ENCODE measurements at places on chromosomes 4 and X.
A peak's percentile ranks its signal among the peaks of the same experiment; 100 is the strongest.

- peaks cover 36% of the 10 kb centered on the region for H3K27me3 ChIP-seq
- no peak overlapping the region for H3K4me3 ChIP-seq
- H3K4me1 ChIP-seq: peaks cover 19% of the 10 kb centered on the region
- no peak overlapping the region for H3K27ac ChIP-seq
- H3K36me3 ChIP-seq: no peaks in the 10 kb centered on the region
Observed at GRCh38 chr4:7104366-7105031, 36.6 kb upstream of the GRPEL1 start.

DNA sequence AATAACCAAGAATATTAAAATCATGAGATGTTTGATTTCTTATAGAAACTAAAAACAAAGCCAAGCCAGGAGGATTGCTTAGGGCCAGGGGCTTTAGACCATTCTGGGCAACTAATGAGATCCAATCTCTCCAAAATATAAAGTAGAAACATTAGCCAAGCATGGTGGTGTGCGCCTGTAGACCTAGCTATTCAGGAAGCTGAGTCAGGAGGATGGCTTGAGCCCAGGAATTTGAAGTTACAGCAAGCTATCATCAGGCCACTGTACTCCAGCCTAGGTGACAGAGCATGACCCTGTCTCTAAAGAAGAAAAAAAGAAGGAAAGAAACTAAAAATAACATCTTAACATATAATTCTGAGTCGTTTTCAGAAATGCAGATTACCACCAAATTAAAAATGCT is 96.7 kb downstream of the NAF1 start:
- no peak overlapping the region for H3K27ac ChIP-seq
- H3K4me1 ChIP-seq: peaks cover 2% of the 10 kb centered on the region
- no peaks in the 10 kb centered on the region for H3K36me3 ChIP-seq

- no peaks in the 10 kb centered on the region for H3K36me3 ChIP-seq
- no peak overlapping the region for H3K27ac ChIP-seq
- H3K4me1 ChIP-seq: no peaks in the 10 kb centered on the region
- H3K4me3 ChIP-seq: no peak overlapping the region
- no peak for DNase-seq
- no peaks in the 10 kb centered on the region for H3K27me3 ChIP-seq
Observed at GRCh38 chr4:123017636-123018395, 95.4 kb upstream of the NUDT6 start.

- H3K4me3 ChIP-seq: no peak overlapping the region
- DNase-seq: no peak
- no peaks in the 10 kb centered on the region for H3K4me1 ChIP-seq
Observed at GRCh38 chrX:13293700-13294099, 26.2 kb downstream of the ATXN3L start.

DNA sequence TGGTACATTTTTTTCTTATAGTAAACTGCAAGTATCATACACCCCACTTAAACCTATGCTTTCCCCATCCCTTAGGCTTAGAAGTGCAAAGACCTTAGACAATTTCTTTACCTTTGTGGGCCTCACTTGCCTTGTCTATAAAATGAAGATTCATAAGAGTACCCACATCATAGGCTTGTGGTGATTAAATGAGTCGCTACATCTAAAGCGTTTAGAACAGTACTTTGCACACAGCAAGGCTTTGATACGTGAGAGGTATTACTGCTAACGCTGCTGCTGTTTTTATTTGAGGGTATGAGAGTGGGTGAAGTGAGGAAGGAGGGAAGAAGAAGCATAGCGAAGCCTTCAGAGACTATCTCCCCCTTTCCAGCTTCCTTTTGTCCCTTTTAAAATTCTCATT is 87.8 kb upstream of the RPS6KA3 start:
- H3K4me3 ChIP-seq: no peak overlapping the region
- no peaks in the 10 kb centered on the region for H3K36me3 ChIP-seq
- H3K27ac ChIP-seq: no peak overlapping the region
- no peak for DNase-seq

GRCh38 chr4:182245541-182246215 is 2.5 kb downstream of the TENM3 start:
- H3K36me3 ChIP-seq: peaks cover 3% of the 10 kb centered on the region
- peaks cover 18% of the 10 kb centered on the region for H3K4me1 ChIP-seq
- no peak overlapping the region for H3K4me3 ChIP-seq
- no peaks in the 10 kb centered on the region for H3K27me3 ChIP-seq
- DNase-seq: no peak

DNA sequence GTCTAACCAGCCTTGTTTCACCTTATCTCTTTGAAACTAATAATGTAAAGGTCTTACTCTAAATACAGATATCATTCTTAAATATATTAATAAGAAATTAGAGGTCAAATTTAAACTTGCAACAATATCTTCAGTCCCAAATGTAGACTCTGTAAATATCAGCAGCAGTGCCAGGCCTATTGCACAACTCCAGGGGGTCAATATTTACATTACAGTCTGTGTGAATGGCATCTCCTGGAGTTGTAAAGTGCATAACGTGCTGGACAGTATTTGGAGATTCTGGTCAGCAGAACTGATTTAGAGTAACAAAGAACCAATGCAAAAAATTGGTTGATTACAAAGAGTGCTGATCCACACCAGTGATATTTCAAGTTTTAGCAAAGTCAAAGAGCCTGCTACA is 1225.9 kb downstream of the PCDH19 start:
- no peak overlapping the region for H3K4me3 ChIP-seq
- H3K27ac ChIP-seq: no peak overlapping the region
- no peak for DNase-seq
- no peaks in the 10 kb centered on the region for H3K27me3 ChIP-seq

DNA sequence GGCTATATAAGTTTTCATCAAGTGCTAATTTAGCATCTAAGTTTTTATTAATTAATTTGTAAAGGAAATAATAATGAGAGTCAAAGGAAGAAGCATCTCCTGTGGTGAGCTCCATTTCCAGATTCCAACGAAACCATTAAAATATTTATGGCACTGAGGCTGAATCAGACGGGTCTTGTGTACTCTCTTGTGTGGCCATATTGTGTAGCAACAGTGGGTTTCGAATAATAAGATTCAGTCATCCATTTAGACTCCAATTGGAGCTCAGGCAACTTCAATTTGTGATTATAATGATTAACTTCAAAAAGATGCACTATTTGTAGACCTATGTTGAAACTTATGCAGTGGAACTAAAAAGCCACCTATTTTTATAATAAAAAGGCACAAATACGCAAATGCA is 82.4 kb downstream of the SNCA start:
- DNase-seq: no peak
- H3K4me3 ChIP-seq: no peak overlapping the region
- peaks cover 4% of the 10 kb centered on the region for H3K4me1 ChIP-seq
- H3K36me3 ChIP-seq: no peaks in the 10 kb centered on the region
- H3K27ac ChIP-seq: no peak overlapping the region

DNA sequence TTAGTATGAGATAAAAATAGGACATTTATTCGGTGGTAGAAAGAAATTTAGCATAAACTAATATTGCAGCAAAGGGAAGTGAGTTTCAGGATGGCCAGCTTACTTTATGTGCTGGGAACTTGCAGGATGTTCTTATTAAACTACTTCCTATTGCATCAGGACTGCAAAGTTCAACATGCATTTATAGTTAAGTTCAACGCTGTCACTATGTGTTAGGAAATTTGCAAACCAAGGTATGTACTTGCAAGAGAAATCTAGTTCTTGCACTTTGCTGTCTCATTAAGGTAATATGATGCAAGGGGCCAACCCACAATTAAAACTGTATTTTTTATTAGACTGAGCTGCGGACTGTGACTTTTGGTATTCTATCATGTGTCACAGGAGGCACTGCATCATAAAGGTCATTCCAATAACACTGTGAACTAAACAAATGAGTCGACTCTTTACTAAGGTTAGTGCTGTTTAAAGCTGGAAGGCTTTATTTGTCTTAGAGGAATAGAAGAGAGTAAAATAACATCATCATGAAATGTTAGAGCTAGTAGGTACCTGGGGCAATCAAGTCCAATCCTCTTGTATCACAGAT is 1525.7 kb upstream of the TENM3 start:
- H3K36me3 ChIP-seq: no peaks in the 10 kb centered on the region
- H3K4me1 ChIP-seq: no peaks in the 10 kb centered on the region
- no peaks in the 10 kb centered on the region for H3K27me3 ChIP-seq
- DNase-seq: no peak
- no peak overlapping the region for H3K4me3 ChIP-seq

- H3K4me3 ChIP-seq: no peak overlapping the region
- H3K4me1 ChIP-seq: peaks cover 4% of the 10 kb centered on the region
- no peak overlapping the region for H3K27ac ChIP-seq
- DNase-seq: no peak
Observed at GRCh38 chr4:7132730-7133582, 59.4 kb upstream of the SORCS2 start.

DNA sequence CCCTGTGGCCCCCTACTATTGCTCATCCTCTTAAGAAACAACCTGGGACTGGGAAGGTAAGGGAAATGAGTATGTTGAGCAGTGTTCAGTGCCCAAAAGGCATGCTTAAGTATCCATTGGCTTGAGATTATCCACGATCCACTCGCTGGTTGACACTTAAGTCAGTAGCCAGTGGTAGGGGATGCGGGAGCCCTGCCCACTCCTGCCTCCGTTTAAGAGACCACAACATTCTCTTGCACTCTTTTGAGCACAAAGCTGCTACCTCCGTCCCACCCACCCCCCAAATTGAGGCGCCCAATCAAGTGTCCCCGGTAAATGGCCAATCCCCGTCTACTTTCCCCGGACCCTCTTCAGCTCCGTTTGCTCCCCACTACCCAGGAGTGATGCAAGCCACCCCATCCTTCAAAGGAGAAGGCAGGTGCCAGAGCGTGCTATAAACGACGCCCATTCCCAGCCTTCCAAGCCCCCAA is 25.0 kb downstream of the UTP14A start:
- DNase-seq: no peak
- peak overlapping the region; percentile 87 for H3K27ac ChIP-seq
- H3K4me1 ChIP-seq: no peaks in the 10 kb centered on the region
- H3K27me3 ChIP-seq: peaks cover 29% of the 10 kb centered on the region
- no peaks in the 10 kb centered on the region for H3K36me3 ChIP-seq

DNA sequence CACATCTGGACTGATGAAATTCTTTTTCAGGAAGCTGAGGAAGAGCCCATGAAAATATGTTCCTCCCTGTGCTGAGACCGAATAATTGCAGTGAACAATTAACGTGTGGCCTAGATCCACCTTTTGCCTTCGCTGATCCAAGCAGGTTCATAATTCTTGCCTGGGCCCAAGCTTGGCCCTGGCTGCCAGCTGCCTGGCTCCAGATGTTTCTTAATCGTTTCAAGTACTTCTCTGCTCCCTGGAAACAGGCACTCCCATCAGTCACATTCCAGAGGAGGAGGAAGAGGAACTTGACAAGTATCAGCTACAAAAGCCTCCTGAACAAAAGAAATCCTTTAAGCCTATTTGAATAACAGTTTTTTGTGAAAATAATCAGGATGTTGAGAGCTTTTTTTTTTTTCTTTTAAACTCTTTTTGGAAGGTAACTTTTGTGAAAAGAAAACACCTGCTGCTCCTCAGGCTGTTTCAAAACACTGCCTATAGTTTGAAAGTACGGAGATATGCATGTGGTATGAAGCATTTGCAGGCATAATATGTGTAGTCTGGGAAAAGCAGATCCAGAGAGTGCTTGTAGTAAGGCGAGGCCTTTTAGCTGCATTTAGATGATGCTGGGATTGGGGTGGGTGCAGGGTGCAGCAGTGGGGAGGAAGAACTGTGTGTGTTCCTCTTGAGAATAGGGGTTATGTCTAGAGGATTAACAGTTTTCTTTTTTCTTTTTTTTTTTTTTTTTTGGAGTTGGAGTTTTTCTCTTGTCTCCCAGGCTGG is 154.4 kb downstream of the PTTG2 start:
- H3K27ac ChIP-seq: peak overlapping the region; percentile 12
- H3K4me1 ChIP-seq: peaks cover 31% of the 10 kb centered on the region
- DNase-seq: peak; percentile 35

DNA sequence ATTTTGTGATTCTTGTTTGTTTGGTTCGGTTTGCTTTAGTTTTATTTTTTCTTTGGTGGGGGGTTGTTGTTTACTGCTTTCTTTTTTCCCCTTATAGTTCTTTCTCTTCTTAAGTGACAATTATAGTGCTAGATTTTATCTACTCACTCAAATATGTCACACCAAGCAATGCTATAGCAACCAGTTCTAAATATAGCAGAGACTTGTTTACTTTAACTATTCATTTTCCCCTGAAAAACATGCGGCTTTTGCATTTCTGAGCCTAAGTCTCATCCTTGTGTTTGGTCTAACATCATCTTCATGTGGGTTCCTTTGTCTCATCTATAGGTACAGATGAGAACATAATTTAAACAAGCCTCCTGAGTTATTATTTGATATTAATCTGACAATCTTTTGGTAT is 676.6 kb downstream of the FAT4 start:
- no peak overlapping the region for H3K27ac ChIP-seq
- H3K27me3 ChIP-seq: no peaks in the 10 kb centered on the region
- no peaks in the 10 kb centered on the region for H3K4me1 ChIP-seq
- no peaks in the 10 kb centered on the region for H3K36me3 ChIP-seq
- H3K4me3 ChIP-seq: no peak overlapping the region

GRCh38 chr4:155590796-155591585 is 75.7 kb upstream of the GUCY1A1 start:
- H3K27me3 ChIP-seq: no peaks in the 10 kb centered on the region
- DNase-seq: no peak
- H3K27ac ChIP-seq: no peak overlapping the region
- no peaks in the 10 kb centered on the region for H3K4me1 ChIP-seq
- H3K4me3 ChIP-seq: no peak overlapping the region

DNA sequence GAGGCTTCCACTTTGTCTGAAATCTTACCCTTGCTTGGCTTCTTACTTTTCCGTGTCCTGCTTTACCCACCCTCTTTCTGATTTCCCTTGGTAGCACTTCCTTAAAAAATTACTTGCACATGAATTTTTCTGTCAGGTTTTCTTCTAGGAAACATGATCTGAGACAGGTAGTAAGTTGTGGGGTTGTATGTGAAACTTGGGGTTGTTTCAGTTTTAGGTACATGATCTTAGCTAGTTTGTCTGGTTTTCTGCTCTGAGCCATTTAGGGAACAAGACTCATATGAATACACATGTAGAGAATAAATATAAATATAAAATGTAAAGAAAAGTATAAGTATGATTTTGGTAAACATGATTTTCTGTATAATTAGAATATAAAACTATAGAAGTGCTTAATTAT is 17.4 kb upstream of the ARMCX2 start:
- no peaks in the 10 kb centered on the region for H3K27me3 ChIP-seq
- no peak overlapping the region for H3K27ac ChIP-seq
- peaks cover 3% of the 10 kb centered on the region for H3K4me1 ChIP-seq
- no peak for DNase-seq
- H3K4me3 ChIP-seq: no peak overlapping the region

- no peak overlapping the region for H3K4me3 ChIP-seq
- no peak overlapping the region for H3K27ac ChIP-seq
- H3K27me3 ChIP-seq: no peaks in the 10 kb centered on the region
- H3K4me1 ChIP-seq: no peaks in the 10 kb centered on the region
- no peaks in the 10 kb centered on the region for H3K36me3 ChIP-seq
- DNase-seq: peak; percentile 46
Observed at GRCh38 chrX:15349046-15349445, 13.7 kb upstream of the PIGA start.

Data from neuronal stem cell (in vitro differentiated cells).